ENCODE measurements at places on chromosomes 5 and 9.

- peak; percentile 45 for DNase-seq
Observed at GRCh38 chr5:65871182-65871581, 55.2 kb upstream of the ERBIN start.

GRCh38 chr9:123353984-123354591 is 1.9 kb upstream of the CRB2 start:
- no peak for DNase-seq

- no peak for DNase-seq
Observed at GRCh38 chr5:132451387-132451786, 39.2 kb downstream of the IRF1 start.

- DNase-seq = no peak
Observed at GRCh38 chr5:69001627-69002026, 92.2 kb upstream of the SLC30A5 start.

GRCh38 chr5:178766936-178767912 is 36.8 kb upstream of the ZNF354A start:
- DNase-seq = no peak

DNA sequence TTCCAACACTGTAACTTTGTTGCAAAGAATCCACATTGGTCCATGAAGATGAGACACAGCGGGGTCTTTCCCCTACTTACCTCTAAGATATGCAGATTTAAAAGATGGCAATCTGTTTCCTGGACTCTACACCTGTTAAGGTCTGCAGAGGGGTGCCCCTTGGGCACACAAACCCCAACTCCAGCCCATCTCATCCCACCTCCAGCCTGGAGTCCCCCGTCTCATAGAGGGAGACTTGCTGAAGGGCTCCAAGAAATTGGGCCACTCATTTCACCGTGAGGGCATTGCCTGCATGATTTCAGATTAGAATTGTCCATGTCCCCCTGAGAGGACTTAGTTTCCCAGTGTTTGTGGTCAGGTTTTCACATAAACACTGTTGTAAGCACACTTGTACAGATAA is 365.7 kb downstream of the IRX2 start:
- DNase-seq = no peak

- DNase-seq = no peak
Observed at GRCh38 chr9:88018101-88018500, 43.8 kb upstream of the CDK20 start.

Measured in fibroblast of skin of left biceps (primary cell).